Liver (tissue), 10 donors: ENCODE measurements at places on chromosomes 2 and 18.

DNA sequence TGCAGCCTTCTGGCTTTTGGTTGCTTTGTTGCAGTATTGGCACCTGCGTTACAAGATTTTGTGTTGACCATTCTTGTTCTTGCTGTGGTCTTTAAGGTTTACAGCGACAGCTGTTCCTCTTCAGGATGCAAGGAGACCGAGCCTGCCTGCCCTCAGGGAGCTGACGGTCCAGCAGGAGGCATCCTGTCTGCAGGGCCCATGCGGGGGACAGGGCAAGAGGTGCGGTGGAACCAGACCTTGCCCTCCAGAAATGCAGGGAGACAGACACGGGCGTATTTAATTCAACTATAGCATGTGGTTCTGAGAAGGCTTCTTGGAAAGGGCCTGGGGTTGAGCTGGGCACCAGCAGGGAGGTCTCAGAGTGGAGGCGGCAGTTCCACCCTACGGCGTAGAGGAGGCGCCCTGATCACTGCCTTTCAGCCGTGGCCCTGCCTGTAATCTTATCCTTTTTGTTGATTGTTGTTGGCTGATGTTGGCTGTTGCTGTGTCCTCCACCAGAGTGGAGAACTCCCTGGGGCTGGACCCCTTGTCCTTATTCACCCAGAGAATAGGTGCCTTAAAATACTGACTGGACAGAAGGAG, 71.7 kb downstream of the HPCAL1 start:
- DNase-seq, result no peak

DNA sequence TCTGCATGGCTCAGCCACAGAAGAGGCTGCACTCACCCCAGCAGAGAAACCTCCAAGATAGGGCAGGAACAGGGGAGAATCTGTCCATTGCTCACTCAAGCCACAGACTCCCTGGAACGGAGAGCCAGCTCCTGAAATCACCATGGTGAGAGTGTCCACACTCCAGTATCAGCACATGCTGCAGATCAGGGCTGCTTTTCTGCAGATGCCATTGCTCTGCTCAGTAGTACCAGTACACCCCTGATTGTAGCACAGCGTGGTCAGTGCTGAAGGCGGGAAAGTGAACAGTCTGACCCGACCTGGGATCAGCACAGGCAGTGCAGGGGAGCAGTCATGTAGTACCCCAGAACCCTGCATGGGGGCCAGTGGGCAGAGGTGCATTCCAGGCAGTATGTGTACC, 73.9 kb downstream of the GYPC start:
- DNase-seq, result no peak

DNA sequence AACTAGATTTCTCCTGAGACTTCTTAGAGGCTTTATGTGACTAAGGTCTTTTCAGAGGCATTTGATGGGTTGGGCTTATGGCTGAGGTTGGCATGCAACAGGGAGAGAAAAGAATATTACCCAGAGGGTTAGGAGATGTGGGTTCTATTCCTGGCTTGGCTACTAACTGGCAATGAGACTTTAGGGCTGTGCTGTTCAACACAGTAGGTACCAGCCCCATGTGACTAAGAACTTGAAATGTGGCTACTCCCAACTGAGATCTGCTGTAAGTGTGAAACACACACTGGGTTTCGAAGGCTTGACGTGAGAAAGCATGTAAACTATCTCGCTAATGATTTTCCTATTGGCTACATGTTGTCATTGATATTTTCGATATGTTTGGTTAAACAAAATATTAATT, 324.9 kb upstream of the SLC14A2 start:
- DNase-seq, result no peak

GRCh38 chr18:45156946-45157345, 458.3 kb upstream of the SLC14A2 start:
- DNase-seq, result no peak

DNA sequence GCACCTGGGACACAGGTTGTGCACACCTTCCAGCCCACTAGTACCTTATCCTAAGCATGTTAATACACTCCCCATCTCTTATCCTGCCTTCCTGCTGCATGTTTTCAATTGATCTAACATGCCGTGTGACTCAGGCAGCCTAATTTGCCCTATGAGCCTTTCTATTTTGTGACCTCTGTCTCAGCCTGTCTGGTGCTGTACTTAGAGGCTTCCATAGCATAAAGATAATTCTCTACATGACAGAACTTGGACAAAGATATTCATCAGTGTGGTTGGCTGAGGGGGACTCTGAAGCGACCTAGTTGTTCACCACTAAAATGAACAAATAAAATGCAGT, 8.6 kb upstream of the TMEM37 start:
- DNase-seq, result no peak

- DNase-seq, result no peak
Measured at GRCh38 chr2:198073253-198073652, 268.9 kb downstream of the PLCL1 start.

- DNase-seq, result no peak
Measured at GRCh38 chr2:210388148-210388547, 73.2 kb upstream of the MYL1 start.

- no peak for DNase-seq
Measured at GRCh38 chr2:29611261-29611660, 310.1 kb downstream of the ALK start.

DNA sequence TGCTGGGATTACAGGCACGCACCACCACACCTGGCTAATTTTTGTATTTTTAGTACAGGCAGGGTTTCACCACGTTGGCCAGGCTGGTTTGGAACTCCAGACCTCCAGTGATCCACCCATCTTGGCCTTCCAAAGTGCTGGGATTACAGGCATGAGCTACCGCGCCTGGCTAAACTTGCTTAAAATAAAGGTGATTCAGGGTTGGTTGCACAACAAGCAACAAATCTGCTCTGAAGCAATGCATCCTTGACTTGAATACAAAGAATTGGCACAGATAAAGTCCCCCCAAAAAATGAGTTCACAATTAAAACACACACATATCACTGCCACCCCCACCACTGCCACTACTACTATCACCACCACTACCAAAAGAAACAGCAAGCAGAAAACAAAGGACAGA, 34.9 kb downstream of the CCDC88A start:
- no peak for DNase-seq

DNA sequence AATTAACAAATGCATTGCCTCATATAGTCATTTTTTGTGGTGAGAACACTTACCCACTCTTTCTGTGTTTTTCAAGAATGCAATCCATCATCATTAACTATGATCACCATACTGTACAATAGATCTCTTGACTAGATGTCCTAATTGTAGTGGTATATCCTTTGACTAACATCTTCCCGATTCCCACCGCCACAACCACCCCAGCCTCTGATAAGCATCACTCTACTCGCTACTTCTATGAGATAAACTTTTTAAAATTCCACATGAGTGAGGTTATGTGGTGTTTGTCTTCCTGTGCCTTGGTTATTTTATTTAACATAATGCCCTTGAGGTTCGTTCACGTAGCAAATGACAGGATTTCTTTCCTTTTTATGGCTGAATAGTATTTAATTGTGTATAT, 6.6 kb downstream of the VWA3B start:
- no peak for DNase-seq

DNA sequence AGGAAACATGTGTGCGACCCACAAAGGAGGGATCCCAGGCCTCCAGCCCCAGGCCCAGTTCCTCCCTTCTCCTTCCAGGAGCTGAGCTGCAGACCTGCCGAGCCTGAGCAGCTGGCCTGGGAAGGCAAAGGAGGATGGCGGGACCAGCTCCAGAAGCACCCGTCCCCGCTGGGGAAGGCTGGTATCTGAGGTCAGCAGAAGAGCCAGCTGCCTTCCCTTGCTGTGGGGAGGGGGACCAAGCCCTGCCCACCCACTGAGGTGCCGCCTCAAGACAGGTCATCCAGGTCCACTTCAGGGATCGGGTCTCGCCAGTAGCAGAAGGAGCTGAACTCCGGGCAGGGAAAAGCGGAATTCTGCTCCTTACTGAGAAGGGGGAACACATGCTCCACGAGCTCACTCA, 73.2 kb downstream of the EMILIN2 start:
- peak; percentile 30 for DNase-seq

DNA sequence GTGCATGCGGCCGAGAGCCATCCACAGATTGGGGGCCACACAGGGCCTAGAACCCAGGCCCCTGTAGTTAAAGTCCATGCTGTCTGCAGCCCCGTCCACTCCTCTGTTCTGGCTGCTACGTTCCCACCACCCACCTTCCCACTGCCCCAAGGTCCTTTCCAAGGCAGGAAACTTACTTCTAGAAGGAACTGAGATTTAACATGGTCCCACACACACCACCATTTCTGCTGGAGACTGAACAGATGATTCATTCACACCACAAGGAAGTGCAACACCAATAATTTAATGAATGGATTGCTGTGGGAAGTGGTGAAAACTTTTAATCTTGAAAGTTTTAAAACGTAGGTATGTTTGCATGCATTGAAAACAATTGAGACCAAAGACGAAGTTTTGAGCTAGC, 95.2 kb downstream of the LBH start:
- no peak for DNase-seq

- DNase-seq, result no peak
Measured at GRCh38 chr2:238238766-238239542, 884 bp downstream of the HES6 start.

GRCh38 chr2:56474412-56475158, 290.8 kb downstream of the CCDC85A start:
- DNase-seq, result no peak

GRCh38 chr2:102737431-102737830, 24.4 kb upstream of the TMEM182 start:
- DNase-seq, result no peak

DNA sequence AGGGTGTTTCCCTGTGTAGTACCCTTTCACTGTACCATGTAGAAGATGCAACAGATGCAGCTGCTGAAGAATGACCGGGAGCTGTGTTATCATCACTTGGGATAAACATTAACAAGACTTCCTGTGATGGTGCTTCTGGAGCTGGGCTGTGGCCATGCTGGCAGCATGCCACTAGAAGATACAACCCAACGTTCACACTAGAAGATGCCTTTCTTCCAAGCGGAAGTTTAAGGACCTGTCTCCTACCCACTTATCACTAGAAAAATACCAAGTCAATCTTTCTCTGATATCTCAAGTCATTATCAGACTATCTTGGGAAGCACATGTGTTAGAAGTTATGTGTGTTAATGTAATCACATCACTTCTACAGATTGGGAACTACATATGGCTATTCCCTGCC, 953.5 kb downstream of the CNTNAP5 start:
- DNase-seq, result no peak

DNA sequence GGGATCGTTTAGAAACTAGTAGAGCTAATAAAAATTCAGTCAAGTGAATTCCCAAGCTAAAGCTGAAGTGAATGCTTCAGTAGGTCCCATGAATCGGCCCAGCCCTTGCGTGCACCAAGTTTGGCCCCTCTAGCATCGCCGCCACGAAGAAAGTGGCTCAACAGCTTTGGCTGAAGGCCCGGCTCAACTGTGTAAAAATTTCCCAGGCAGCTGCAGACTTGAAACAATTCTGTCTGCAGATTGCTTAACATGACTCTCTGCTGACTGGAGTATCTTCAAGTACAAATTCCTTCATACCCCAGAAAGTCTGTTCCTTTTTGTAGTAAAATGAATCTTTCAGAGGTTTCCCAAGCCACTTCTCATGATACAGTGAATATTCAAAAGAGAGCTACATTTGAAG, 32.7 kb downstream of the ALMS1 start:
- no peak for DNase-seq

DNA sequence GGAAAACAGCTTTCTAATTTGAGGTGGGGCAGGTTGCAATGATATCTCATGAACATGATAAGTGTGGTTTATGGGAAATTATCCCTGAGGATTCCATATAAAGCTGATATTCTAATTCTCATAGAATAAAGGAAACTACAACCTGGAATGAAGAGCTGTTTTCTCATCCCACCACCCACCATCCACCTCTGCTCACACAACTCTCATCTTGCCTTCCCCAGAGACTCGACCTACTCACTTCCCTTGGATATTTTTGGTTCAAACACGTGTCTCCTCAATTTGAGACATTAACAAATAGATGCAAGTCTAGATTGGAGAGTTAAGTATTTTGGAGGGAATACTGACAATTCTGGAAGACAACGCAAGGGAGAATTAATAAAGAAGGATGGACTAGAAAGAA, 490.9 kb downstream of the TMEM182 start:
- no peak for DNase-seq

DNA sequence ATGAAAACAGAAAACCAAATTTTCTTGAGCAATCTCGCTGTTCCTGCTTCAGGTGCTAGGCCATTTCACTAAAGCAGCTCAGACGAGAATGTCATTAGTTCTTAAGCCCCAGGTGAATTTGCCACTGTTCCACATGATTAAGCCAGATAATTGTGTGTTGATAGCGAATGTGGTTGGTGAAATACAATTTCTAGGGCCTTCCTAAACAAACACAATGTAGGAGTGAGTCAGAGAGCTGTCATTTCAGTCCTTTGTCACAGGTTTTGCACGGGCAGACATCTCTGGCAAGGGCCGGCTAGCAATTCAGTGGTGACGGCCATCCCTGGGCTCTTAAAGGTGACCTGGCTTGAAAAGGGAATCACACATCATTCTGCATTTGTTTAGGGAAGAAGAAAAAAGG, 170.7 kb downstream of the TMEM182 start:
- DNase-seq, result no peak

- no peak for DNase-seq
Measured at GRCh38 chr18:39345321-39345720, 1779.7 kb upstream of the CELF4 start.

DNA sequence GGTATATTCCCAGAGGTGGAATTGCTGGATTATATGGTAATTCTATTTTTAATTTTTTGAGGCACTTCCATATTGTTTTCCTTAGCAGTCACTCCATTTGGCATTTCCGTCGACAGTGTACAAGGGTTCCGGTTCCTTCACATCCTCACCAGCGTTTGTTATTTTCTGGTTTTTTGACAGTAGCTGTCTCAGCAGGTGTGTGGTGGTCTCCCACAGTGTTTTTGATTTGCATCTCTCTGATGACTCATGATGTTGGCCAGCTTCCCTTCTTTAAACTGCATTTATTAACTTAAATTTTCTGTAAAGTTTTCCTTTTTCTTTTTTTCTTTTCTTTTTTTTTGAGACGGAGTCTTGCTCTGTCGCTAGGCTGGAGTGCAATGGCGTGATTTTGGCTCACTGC, 19.7 kb downstream of the SH3BP4 start:
- no peak for DNase-seq

- no peak for DNase-seq
Measured at GRCh38 chr2:230717600-230717999, 5.0 kb downstream of the CAB39 start.

GRCh38 chr18:51391215-51391614, 193.7 kb upstream of the MEX3C start:
- no peak for DNase-seq

GRCh38 chr2:217248312-217248935, 388.6 kb upstream of the TNP1 start:
- no peak for DNase-seq

- no peak for DNase-seq
Measured at GRCh38 chr2:200471324-200471848, 38.5 kb downstream of the KCTD18 start.

DNA sequence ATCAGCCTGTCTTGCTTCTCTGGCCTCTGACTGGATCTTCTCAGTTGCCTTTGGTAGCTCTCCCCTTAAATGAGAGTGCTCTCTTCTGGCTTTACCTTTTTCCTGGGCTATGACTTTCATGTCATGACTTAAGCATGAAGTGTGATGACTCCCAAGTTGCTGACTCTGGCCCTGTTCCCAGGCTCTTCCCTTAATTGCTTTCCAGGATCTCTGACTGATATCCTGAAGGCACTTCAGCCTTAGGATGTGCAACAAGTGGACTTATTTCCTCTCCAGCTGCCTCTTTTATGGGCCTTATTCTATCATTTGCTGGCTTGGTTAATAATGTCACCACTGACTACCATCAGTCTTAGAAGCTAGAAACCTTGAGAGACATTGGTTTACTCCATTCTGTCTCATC, 17.4 kb downstream of the SEMA4F start:
- DNase-seq, result no peak

GRCh38 chr2:28318023-28318422, 74.6 kb upstream of the FOSL2 start:
- no peak for DNase-seq
